ENCODE measurements at places on chromosomes 6 and 20.

GRCh38 chr20:57175397-57176010 lies 90.9 kb downstream of the BMP7 start:
- DNase-seq: no peak

GRCh38 chr6:50819466-50819903 lies 814 bp downstream of the TFAP2B start:
- no peak for DNase-seq

GRCh38 chr20:46997187-46997586 lies 102.5 kb downstream of the EYA2 start:
- no peak for DNase-seq

- DNase-seq: no peak
Measured at GRCh38 chr20:62376112-62377063, 9.3 kb upstream of the LAMA5 start.

DNA sequence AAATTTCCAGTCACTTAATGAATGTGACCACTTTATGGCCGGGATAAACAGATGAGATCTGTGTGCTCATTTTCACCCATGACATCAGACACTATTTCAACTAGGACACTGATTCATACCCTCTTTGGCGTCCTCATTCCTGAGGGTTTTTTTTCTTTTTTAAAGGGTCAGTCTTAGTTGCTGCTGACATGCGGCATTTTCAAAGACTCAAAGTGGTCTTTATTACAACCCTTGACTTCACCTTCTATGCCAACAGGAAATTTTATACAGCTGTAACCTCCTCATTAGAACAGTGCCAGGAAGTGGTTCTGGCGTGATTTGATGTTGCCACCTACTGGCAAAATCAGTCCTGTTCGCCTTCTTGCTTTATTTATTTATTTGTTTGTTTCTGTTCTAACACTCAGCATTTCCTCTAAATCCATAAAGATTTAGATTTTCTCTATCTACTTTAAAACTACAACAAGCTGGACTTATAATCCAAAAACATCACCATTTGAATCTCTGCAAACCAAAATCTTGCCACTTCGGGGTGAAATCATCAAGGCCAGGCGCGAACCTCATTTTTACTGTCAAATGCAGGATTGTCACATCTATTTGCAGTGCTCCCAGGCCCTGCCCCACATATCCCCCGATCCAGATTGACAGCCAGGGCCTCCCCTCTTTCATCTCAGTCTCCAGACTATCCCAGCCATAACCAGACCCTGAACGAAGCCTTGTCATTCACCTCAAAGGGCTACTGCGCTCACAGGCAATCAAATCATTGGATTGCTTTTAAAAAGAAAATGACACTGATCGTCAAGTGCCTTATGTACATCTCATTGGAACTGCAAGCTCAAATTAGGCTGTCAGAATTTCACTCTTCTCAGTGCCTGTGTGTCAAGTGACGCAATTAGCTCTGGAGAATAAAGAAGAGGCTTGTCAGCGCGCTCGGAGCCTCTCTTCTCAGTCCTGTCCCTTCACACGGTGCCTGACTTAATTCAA lies 77.5 kb downstream of the C6orf118 start:
- no peak for DNase-seq

- no peak for DNase-seq
Measured at GRCh38 chr6:5287205-5287965, 26.1 kb downstream of the FARS2 start.

DNA sequence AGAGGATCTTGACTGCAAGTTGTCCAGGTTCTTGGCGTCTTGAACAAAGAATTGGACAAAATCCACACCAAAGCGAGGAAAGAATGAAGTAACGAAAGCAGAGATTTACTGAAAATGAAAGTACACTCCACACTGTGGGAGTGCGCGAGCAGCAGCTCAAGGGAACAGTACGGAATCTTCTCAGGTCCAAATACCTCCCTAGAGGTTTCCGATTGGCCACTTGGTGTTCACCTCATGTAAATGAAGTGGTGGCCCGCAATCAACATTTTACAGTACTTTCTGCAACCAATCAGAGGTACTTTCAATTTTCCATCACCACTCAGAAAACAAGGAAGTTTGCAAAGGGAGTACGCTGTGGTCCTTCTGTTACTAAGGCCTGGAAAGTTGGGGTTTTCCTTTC lies 122.4 kb downstream of the PTPRK start:
- DNase-seq: no peak

DNA sequence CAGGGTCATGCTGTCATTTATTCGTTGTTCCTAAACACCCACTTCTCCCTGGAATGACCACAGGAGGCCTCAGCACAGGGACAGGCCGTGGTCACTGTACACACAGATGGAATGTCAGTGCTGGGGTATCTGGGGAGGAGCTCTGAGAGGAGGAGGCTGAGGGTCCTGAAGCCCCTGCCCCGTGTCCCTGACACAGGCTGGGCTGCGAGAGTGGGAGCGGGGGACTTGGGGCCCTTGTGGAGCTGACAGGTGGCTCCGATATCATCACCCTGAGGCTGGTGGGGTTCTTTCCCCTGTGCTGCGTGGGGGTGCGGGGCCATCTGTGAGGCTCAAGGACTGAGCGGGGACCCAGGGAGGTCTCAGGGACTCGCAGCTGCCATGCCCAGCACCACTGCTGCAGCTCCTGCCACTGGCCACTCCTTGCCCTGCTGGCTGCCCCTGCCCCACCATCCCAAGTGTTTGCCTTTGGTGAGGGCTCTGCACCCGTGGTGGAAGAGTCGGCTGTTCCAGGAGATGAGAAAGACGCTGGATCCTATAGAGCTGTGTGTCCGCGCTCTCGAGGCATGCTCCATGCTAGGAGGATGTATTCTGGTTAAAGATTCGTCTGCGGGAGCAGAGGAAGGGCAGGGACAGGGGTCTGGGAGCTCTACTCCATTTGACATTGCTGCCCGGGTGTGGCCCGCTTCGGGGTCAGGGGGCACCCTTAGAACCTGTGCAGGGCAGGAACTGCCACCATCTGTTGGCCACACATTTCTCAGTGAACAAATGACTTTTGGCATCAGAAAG lies 18.9 kb downstream of the NPEPL1 start:
- DNase-seq: peak; percentile 38

DNA sequence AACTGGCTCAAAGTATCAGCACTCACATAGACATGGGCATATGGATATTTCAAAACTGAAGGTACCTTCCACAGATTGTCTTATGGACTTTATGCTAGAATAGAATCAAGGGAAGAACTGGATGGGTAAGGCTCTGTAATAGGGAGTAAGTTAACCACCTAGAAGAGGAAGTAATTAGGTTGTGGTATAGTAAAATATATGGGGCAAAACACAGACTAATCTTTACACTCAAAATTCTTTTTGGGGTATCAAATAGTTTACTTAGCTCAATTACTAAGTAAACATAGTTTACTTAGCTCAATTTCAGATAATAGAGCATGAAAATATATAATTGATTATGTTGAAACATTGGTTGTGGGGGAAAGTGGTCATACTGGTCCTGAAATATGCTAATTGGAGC lies 94.2 kb upstream of the ATXN1 start:
- no peak for DNase-seq

DNA sequence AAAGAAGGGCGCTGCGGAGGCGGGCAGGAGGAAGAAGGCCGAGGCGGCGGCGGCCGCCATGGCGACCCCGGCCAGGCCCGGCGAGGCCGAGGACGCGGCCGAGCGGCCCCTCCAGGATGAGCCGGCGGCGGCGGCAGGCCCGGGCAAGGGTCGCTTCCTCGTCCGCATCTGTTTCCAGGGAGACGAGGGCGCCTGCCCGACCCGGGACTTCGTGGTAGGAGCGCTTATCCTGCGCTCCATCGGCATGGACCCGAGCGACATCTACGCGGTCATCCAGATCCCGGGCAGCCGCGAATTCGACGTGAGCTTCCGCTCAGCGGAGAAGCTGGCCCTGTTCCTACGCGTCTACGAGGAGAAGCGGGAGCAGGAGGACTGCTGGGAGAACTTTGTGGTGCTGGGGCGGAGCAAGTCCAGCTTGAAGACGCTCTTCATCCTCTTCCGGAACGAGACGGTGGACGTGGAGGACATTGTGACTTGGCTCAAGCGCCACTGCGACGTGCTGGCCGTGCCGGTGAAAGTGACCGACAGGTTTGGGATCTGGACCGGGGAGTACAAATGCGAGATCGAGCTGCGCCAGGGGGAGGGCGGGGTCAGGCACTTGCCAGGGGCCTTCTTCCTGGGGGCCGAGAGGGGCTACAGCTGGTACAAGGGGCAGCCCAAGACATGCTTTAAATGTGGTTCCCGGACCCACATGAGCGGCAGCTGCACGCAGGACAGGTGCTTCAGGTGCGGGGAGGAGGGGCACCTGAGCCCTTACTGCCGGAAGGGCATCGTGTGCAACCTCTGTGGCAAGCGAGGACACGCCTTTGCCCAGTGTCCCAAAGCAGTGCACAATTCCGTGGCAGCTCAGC lies 780 bp downstream of the ZCCHC3 start:
- peak; percentile 76 for DNase-seq

GRCh38 chr6:91539456-91539855 lies 952.6 kb upstream of the MAP3K7 start:
- no peak for DNase-seq
